ENCODE measurements at places on chromosomes 2 and 18.

- DNase-seq, result no peak
Observed at GRCh38 chr2:61722318-61722717, 131.5 kb downstream of the FAM161A start.

DNA sequence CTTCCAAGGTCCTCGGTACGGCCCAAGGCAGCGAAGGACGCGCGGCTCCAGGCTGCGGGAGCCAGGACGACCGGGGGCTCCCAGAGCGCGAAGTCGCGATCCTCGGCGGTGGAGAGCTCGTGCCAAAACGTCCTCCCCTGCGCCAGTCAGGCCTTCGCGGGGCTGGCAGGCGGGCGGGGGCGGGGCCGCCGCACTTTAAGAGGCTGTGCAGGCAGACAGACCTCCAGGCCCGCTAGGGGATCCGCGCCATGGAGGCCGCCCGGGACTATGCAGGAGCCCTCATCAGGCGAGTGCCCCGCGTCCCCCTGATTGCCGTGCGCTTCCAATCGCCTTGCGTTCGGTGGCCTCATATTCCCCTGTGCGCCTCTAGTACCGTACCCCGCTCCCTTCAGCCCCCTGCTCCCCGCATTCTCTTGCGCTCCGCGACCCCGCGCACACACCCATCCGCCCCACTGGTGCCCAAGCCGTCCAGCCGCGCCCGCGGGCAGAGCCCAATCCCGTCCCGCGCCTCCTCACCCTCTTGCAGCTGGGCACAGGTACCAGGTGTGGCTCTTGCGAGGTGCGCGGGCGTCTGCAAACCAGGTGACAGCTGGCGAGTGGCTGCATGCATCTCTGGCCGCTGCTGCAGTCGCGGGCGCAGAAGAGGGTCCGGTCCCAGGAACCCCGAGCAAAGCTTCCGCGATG lies at the start of gene CIDEA:
Gene CIDEA, plus strand, starts transcription at position 226 of the 684 bp plus-strand sequence. Its CDS starts 23 bp downstream, at position 249.
- no peak for DNase-seq

- no peak for DNase-seq
Observed at GRCh38 chr2:107545851-107546250, 280.8 kb upstream of the RGPD4 start.

GRCh38 chr2:122999258-122999657 lies 1025.8 kb upstream of the CNTNAP5 start:
- DNase-seq, result no peak

GRCh38 chr18:79478484-79479115 lies 82.9 kb downstream of the NFATC1 start:
- DNase-seq, result no peak

- DNase-seq, result no peak
Observed at GRCh38 chr18:26356045-26356785, 130.0 kb downstream of the TAF4B start.

GRCh38 chr2:99880148-99880963 lies 262.0 kb downstream of the AFF3 start:
- no peak for DNase-seq

GRCh38 chr18:36297417-36298125 lies at the start of gene FHOD3:
FHOD3 (plus strand) TSS chr18:36297713; CDS start chr18:36297836, 123 bp downstream.
- DNase-seq, result peak; percentile 40

DNA sequence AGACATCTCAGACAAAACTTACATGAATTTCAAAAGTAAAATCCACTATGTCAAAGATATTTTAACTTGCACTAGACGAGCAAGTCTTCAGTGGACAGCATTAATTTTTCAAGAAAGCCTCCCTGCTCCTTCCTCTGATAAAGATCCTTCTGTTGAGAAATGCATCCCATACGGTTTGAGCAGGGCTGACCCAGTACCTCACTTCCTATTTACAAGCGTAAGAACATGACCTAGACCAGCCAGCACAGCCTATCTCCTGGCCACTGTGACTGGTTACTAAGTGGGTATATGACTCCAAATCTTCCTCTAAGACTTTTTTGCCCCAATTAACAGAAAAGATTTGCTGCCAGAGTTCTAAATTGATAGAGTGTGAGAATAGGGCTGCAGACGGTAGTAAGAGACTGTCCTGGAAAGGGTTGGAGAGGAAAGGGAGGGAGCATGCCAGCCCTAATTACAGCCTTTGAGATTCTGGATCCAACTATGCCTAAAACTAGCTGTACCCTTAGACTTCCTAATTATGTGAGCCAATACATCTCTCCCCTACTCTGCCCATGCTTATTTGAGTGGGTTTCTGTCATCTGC lies 108.4 kb downstream of the PRELID3A start:
- no peak for DNase-seq

- no peak for DNase-seq
Observed at GRCh38 chr2:192394605-192395004, 199.9 kb upstream of the TMEFF2 start.

DNA sequence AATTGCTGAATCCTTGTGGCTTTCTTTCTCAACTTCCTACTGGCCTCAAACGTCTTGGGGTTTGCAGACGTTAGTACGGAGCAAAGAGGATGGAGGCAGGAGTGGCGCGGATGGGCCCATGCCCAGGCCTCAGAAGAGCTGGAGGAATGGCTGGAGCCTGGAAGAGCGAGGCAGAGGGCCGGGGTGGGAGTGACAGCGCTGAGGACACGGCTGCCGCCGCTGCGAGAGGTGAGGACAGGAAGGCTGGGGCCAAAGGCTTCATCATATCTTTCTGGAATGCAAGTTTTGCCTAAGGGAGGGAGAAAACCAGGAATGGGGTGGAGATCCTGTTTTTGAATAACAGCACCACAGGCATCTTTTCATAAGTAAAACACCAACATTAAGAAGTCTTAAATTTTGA lies 178.5 kb upstream of the SESTD1 start:
- DNase-seq, result no peak

DNA sequence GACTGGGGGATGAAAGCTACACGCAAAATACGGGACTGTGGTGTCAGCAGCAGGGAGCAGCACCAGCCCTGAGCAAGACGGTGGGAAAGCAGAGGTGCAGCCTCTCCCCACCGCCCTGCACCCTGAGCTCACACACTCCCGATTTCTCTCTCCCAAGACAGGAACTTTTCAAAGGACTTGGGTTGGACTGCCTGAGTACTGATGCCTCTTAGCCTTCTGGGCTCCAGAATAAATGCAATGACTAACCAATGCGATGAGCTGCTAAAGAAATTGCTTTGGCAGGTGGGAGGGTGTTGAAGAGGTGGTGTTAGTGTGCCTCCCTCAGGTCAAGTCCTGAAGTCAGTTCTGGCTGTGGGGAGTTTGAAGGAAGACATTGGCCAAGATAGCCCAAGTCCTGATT lies 9.6 kb downstream of the TRIM54 start:
- DNase-seq, result no peak

- no peak for DNase-seq
Observed at GRCh38 chr2:160838147-160838546, 322.1 kb upstream of the TANK start.

All from cortex of kidney (tissue), 1 donor.